Left ventricle myocardium inferior (tissue), 1 donor: ENCODE measurements at places on chromosomes 4 and X.

- peak; percentile 60 for DNase-seq
Observed at GRCh38 chr4:73740353-73740778, at the start of gene CXCL8. Gene CXCL8 (plus strand): TSS chr4:73740569. CDS start chr4:73740659, 90 bp downstream.

- DNase-seq, result peak; percentile 4
Observed at GRCh38 chr4:7428261-7429068, 6.3 kb downstream of the PSAPL1 start.

DNA sequence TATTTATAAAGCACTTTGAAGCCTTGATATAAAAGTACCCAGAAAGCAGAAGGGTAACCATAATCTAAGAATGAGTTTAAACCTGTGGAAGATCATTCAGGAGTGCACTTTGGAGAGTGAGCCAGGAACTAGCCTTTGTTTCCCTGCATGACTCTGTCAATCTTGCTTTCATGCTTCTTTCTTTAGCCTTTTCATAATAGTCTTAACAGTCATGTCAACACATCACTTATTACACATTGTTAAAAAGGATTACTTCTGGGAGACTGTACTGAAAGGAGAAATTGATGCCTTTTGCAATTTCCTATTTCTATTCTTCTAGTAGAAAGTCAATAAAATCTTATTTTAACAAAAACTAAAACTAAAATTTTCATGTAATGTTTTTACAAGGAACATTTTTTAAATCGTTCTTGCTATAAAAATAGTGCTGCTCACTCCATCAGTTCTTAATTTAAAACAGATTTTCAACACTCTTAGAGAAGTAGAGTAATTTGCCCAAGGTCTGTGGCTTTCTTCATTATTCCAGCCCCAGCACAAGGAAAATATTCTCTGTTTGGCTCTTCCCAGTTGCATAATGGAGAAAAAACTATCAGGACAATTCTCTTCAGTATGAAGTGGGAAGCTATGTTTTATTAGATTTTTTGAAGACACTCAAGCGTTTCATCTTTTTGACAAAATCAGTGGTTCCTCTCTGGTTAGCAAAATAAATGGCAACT lies 35.4 kb upstream of the SPP1 start:
- DNase-seq, result no peak

DNA sequence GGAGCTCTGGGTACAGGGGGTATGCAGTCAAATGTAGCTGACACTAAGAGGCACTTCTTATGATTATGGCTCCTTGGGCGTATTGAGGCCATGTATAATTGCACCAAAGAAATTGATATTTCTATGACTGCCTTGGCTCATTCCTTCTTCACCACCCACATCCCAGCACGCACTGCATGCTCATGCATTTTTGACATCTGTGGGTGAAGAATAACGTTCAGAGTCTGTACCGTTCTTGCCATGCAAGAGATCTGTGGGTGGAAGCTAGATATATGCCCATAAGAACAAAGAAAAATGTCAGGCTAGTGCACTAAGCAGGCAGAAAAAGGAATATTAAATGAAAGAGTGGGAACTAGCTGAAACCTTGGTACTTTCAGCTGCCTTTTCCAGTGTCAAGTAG lies 93.4 kb downstream of the EMCN start:
- no peak for DNase-seq

- no peak for DNase-seq
Observed at GRCh38 chr4:95889662-95890061, 49.8 kb downstream of the PDHA2 start.

DNA sequence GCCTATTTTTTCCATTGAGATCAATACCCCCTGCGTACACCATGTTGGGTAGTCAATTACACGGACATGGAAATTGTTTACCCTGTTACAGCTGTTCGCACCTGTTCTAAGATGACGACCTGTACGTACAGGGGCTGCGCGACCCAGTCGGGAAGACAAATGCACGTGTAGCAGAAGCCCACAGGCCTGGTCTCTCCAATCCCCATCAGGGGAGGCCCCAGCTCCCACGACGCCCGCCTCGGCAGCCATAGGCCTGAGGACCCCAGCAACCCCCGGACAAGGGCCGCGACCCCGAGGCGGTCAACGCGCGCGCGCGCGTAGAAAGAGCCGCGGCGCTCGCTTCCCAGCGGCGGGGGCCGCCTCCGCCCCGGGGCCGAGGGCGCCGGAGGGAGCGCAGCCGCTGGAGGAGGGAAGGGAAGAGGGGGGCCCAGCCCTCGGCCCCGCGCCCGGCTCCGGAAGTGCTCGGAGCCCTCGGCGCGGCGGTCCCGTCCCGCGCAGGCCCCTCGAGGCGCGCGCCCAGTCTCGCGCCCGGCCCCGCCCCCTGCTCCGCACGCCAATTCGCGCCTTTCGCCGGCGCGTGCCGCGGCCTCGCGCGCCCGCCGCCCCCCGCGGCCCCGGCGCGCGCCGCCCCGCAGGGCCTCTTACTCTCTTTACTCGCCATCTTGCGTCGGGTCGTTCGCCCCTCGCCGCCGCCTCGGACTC lies 618 bp downstream of the RBBP7 start:
- DNase-seq, result peak; percentile 13

DNA sequence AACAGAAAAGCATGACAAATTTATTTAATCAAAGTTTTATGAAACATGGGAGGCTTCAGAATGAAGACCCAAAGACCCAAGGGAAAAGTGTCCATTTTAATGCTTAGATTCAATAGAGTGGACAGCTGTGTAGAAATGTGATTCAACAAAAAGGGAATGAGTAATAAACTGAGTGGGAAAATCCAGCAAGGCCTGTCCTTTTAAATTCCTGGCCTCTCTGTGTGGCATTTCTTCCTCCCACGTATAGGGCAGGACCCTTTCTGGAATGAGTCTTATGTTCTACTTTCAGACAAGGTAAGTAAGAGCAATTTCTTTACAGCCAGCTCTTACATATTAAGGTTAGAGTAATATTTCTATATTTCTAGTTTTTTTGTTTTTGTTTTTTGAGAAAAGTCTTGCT lies 14.5 kb downstream of the AASDH start:
- DNase-seq, result no peak

DNA sequence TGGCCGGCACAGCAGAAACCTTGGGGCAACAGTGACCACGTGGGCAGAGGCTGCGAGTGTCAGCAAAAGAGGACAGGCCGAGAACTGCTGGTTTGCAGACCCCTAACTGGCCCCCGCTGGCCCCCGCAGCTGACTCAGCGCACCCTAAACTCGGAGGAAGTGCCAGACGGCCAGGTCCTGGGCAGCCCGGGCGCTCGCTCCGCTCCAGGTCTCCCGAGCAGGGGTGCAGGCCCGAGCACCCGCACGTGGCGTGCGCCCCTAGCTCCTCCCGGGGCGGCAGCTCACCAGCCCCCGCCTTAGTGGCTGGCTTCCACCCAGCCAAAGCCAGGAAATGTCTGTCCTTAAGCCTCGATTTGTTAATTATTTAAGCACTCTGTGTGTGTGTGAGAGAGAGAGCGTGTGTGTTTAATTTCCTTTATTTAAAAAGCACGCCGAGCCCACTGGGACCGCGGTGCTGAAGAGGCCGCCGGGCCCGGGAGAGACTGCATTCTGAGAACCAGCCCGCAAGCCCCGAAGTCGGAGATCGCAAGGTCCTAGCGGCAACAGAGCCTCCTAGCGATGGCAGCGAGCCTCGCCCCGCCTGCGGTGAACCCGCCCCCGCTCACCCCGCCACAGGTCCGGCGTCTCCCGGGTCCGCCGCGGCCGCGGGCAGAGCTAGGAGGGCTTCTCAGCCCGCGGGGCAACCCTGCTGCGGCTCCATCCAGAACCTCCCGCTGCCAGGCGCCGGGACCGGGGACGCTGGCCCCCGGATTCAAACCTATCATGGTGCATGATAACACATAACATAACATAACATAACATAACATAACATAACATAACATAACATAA lies 45.9 kb upstream of the CDKN2AIP start:
- DNase-seq, result peak; percentile 72

DNA sequence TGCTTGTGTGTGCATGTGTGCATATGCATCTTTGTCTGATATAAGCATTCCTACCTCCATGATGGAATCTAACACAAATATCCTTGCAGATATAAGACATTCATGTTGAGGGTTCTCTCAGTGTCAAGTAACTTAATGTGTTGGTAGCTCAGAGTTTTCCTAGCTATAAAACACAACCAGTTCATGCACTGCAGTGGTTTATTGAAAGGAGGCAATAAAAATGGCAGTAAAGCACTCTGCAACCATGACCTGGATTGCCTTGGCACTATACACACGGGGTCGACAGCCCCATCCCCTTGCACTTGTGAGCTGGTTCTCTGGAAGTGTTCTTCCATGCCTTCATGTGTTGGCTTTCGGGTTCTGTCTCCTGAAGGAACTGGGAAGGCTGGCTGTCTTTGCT lies 38.9 kb downstream of the GPC4 start:
- no peak for DNase-seq

- DNase-seq, result no peak
Observed at GRCh38 chrX:95076449-95076848, 1402.4 kb downstream of the FAM133A start.
